ENCODE measurements at places on chromosomes 1 and 21. TPM values are rescaled to one million over a fixed set of nuclear protein-coding genes. Genes with fewer than 3 reads are reported as not detected.
A peak's percentile ranks its signal among the peaks of the same experiment; 100 is the strongest.

The LCK gene
- total RNA-seq = 3.2 TPM

The EVA1B gene
- total RNA-seq = 36.4 TPM

The NR1I3 gene
- not detected for total RNA-seq

The NBPF14 gene
- total RNA-seq = 60.5 TPM

The LAPTM5 gene
- total RNA-seq = 65.0 TPM

The CD48 gene
- total RNA-seq = 6.8 TPM

- DNase-seq = no peak
Observed at GRCh38 chr1:30029677-30030076, 693.7 kb downstream of the MATN1 start.

DNA sequence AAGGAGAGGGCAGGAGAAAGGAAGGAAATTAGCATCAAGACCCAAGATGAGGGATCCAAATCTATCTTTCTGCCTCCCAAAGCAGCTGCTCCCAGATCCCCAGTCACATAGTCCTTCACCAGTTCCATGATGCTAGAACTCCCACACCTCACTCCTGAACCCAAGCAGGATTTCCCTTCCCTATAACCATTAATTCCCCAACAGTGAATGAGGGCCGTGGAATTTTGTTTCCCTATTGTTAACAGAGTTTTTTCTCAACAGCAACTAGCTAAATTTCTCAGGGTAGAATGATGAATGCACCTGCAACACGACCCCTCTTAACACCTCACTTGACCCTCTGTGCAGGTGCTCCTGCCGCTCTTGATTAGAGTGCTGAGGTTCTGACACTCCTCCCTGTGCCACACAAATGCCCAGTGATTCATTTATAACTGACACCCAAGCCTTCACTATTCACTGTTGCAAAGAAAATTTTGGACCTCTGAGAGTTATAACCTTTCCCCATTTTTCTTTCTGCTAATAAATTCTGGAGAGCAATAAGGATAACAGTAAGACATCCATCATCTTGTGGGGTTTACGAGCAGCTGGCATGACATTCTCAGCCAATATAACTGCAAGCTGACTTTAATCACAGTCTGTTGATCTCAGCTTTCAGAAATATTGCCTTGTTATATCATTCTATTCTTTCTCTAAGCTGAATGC lies 25.4 kb upstream of the NPL start:
- no peak for DNase-seq

DNA sequence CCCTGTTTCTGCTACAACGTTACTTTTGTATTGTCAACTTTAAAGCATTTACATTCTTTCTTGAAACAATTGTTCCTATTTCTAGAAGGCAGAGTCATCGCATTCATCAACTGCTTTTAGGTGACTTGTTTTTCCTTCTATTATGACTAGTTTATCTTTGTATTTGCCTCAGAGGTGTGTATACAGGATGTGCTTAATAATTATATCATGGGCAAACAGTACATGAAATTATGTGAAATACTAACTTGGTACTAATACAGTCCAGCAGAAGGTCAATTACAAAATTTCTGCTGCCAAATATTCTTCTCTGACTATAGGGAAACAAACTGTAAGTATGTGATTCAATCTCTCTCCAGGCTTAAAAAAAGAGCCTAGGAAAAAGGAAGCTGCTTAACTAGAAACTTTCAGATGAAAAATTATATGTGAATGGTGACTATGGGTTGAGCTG lies 101.6 kb downstream of the C4BPA start:
- DNase-seq = no peak

GRCh38 chr21:18089786-18090185 lies 154.8 kb upstream of the CHODL start:
- DNase-seq = no peak

DNA sequence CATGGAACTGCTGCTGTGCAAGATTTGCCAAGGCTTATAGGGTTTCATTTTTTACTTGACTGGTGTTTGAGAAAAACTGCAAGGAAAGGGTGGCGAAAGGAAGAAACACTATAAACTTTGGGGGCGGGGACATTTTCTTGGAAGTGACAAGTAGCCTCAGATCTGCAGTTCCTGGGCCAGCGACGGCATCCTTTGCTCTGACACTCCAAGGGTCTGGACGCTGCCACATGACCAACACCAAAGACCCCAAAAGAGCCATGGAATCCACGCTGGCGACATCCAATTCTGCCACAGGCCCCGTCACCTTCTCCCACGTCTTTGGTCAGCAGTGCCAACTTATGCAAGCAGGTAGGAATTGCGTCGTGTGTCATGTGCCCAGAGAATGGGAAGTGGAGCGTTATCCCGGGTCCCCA lies 193.4 kb downstream of the PRDM2 start:
- no peak for DNase-seq

GRCh38 chr1:164604541-164604940 lies 45.6 kb downstream of the PBX1 start:
- DNase-seq = no peak

DNA sequence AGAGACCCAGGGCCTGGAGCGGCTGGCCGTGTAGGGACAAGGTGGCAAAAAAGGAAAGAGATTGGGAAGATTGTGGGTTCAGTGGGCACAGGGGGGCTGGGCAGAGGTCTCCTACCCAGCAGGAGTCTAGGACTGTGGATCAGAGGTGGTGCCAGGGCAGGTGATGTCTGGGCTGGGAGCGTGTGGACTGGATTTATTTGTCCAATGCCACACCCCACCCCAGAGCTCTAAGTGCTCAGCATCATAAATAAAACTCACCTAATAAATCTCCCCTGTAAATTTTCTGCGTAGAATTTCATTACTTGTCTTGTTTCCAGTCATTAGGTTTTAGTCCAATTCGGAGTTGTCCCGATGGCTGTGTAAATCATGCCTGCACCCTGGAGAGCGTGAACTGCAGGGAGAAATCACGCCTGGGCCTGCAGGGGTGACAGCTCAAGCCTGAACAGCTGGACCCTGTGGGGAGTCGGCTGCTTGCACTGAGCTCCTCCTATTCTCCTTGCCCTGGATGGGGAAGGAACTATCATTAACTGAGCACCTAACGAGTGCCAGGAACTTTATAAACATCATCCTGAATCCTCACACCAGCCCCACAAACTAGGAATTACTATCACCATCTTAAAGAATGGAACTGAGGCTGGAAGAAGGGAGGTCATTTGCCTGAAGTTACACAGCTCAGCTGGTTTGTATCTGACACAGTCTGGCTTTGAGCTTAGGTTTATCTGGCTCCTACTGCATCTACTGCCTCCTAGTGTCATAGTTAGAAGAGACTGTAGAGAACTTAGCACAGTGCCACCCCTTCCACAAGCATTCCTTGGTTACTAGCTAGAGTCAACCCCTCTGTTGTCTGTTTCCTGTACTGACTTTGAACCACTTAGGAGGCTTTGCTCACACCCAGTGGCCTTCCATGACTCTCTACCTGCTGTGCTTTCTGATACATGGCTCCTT lies 25.0 kb upstream of the POU3F1 start:
- no peak for DNase-seq

GRCh38 chr21:24895885-24896734 lies 711.2 kb downstream of the MRPL39 start:
- no peak for DNase-seq

DNA sequence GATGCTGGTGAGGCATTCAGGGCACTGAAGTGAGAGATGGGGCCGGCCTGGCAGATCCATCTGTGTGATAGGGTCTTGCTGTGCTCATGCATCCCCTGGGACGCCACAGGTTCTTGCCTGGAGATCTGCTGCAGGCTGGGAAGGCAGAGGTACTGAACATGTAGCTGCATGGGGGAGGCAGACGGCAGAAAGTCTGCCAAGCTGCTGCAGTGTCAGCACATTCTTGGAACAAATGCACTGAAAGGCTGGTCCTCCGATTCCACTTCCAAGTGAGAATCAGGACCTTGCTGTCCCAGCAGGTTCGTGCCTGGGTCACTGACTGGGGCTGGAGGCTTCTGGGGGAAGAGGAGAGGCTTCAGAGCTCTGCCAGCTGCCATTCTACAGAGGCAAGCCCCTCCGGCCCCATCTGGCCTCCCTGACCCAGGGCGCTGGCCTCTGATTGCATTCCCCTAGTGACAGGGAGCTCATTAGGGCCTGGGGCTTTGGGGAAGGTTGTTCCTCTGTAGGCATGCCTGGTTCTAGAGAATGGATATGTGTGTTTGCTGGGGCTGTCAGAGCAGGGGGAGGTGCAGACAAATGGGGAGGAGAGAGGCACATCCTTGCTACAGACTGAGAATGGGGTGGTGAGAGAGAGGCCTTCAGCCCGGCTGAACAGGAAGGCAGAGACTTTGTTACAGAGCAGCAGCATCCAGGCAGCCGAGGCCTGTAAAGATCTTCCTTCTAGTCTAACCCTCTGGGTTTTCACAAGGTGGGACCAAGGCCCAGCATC lies 174.0 kb downstream of the TRABD2B start:
- DNase-seq = no peak

- no peak for DNase-seq
Observed at GRCh38 chr1:209838537-209838936, 10.8 kb downstream of the UTP25 start.

- DNase-seq = no peak
Observed at GRCh38 chr1:38454749-38455441, 404.7 kb downstream of the RRAGC start.

DNA sequence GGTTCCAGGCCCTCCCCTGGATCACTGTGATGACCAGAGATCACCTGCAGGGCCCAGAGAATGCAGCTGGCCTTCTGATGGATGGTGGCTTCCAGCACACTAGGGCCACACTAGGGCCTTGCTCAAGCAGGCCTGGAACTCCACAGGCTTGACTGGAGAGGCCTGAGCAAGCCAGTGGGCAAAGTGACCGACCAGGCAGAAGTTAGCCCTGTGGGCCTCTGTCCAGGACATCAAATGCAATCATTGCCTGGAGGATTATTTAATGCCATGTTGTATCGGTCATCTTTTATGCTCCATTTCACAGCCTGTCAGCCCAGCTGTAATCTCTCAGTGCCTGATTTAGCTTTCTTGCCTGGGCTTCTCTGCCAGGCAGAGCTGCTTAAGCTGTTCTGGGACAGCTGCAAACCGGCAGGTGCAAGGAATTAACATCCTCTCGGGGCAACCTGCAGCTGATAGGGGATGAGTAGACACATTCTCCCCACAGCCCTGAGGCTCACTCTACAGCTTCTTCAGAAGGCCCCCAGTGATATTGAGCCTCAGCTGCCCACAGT lies 17.7 kb downstream of the NENF start:
- DNase-seq = no peak

GRCh38 chr1:97101509-97101908 lies 379.9 kb downstream of the PTBP2 start:
- DNase-seq = no peak

DNA sequence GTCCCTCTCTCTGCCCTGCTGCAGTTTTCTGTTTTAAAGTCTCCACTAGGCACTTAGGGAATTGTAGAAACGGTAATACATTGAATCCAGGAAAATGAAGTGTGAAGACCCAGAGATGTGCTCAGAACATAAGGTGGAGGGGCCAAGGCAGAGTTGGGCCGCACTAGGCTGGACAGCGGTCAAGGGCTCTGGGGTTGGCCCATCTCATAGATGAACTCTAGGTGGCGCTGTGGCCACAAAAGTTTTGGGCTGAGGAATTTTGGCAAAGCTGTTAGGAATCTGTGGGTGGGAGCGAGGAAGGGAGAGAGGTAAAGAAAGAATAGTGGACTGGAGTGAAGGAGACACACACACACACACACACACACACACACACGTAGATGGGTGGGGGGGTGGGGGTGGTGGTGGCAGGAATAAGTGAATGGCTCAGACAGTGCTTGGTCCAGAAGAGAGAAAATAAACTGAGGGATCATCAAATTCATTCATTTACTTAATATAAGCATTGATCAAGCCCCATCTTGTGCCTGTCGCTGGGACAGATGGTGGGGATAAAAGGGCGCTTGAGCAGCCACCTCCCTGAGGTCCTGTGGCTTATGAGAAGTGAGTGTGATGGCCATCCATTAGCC lies 258.5 kb downstream of the TRABD2B start:
- DNase-seq = peak; percentile 82

- DNase-seq = no peak
Observed at GRCh38 chr21:16585896-16586295, 856.1 kb downstream of the USP25 start.

- no peak for DNase-seq
Observed at GRCh38 chr1:78690516-78690915, 40.9 kb downstream of the IFI44 start.

- DNase-seq = no peak
Observed at GRCh38 chr1:37926038-37926924, 20.6 kb downstream of the INPP5B start.

DNA sequence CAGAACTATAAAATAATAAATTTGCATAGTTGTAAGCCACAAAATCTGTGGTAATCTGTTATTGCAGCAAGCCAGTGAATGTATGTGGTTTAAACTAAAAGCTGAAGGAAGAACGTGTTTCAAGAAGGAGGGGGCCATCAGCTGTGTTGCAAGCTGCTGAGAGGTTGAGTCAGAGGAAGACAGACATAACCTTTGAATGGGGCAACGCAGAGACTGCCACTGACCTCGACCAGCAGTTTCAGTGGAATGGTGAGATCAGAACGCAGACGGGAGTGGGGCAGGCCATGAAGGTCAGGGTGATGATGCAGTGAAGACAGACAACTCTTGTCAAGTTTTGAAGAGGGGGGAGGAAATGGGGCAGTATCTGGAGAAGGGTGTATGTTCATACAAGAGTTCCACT lies 23.2 kb upstream of the QSOX1 start:
- no peak for DNase-seq

GRCh38 chr21:33881689-33882440 lies 33.7 kb downstream of the ATP5PO start:
- no peak for DNase-seq

DNA sequence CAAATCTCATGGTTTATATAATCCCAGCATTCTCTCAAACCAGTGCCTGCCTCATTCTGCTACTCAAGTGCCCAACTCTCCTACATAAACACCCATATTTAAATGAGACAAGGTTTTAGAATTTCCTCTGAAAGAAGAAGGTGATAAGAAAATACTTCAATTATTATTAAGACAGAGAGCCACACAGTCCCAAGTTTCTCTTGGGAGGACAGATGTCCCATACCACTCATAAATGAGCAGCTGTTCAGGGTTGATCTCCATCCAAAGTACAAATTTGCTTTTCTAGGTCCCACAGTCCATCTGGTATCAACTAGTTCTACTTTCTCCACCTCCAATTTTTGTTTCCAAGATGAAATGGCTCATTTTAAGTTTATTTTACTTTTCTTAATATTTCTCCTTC lies 11.3 kb downstream of the DCAF8 start:
- DNase-seq = no peak

- DNase-seq = no peak
Observed at GRCh38 chr1:230542054-230542453, 100.2 kb upstream of the COG2 start.

Measured in sciatic nerve (tissue), 2 donors.